ENCODE measurements at places on chromosomes 16 and 17.

DNA sequence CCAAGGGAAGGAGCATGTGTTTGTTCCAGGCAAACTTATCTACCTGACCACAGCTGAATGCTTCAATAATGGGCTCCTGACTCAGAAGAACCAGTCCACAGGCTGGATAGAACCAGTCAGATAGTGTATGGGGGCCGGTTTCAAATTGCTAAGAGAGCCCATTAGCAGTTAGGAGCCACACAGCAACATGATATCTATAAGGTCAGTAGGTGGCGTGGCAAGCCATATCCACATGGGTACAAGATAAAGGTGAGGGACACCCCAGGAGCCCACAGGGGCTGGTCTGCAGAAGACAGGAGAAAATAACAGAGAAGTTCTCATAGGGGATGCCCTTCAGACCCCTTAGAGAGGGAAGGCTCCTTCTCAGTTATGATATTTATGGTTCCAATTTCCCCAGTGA, 31.6 kb upstream of the CDRT15 start:
- no peak for DNase-seq

DNA sequence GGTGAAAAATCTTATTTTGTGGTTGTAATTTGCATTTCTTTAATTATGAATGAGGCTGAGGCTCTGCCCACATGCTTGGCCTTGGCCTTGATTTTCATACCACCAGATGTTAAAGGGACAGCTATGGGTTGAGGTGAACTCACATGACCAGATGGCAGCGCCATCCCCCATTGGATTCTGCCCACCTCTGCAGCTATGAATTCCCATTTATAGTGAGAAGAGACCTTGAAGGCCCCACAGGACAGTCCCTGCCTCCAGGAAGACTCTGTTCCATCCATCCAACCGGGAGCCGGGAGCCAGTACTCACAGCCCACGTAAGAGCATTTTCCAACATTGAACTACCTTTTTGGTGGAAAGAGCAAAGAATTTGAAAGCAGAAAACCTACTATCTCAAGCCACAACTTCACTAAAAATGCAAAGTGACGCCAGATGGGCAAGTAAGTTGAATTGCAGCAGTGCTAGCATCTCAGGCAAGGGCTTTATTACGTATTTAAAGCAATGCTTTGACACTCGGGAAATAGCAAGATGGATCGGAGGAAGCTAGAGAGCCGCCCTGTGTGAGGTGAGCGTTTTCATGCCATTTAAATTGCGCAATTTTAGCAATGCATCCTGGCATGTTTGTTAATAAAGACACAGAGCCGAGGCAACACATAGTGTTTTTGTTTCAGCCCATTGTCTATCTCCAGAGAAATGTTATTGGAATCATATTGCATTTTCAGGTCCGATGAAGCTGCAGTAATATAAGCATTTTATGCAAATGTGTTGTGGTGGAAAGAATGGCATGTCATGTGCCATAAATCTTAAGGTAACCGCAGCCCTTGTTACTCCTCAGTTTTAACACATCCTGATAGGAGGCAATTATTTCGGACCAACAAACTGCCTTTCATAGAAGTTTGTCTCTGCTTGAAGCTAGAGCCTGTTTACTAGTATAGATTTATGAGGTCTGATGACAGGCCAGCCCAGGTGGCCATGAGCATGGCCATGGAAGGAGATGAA, 273.4 kb upstream of the TNRC6C start:
- no peak for DNase-seq

DNA sequence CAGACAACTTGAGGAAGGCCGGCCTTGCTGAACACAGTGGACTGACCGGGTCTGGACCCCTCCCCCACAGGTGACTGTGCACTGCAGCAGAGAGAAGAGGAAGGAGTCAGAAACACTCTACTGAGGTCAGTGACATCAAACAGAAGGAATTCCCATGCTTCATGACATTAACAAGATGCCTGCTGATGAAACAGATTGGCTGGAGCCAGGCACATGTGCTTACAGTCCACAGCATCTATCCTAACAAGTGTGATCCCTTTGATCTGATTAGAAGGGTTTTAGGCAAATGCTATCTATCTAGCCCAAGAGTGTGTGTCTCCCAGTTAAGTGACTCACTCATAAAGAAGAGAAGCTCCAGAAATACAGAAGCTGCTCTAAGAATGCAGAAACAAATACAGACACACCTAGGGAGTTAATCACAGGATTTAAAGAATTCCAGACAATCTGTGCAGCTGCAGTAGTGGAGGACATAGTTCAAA, 90.2 kb downstream of the SYCE1L start:
- no peak for DNase-seq

DNA sequence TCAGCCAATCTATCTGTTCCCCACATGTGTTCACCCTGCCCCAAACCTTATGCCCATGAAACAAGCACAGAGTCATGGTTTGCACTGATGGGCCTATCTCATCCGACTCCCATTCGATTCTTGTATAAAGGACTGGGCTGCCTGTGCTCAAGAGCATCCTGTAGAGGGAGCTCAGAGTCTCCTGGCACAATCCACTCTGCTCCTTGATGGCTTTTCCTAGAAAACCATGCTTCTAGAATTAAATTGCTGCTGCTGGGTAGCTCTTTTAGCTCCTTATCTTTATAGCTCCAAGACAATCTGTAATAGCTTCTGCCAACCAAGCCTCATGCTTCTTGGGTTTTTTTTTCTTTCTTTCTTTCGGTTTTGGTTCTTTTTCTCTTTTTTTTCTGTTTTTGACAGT, 9.7 kb downstream of the ZNF19 start:
- no peak for DNase-seq

DNA sequence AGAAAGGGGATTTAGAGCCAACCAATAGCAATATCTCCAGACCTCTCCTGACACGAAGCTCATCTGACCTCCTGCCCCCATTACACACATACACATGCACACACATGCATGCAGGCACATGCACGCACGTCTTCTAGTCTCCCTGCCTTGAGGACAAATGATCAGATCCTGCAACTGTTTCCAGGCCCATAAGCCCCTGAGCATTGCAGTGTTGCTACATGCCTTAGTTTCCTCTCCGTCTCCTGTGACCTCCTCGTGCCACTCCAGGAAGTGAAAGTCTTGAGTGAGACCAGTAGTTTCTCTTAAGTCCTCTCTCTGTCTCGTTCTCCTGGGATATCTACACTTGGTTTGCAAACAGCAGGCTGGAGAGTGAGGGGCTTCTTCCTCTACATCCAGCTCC, 8.2 kb downstream of the CIITA start:
- DNase-seq: no peak

- DNase-seq: peak; percentile 95
Measured at GRCh38 chr17:2396568-2397246, 4.2 kb downstream of the MNT start.

DNA sequence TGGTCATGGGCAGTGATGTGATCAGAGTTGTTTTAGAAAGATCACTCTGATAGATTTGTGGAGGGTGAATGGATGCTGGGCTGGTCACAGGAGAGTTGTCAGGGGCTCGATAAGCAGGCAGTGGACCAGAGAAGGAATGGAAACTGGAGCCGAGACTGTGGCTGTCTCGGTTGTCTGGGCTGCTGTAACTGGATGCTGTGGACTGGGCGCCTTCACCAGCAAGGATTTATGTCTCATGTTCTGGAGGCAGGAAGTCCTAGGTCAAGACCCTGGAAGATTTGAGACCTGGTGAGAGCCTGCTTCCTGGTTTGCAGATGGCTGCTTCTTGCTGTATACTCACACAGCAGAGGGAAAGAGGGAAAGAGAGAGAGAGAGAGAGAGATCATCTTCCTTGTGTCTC, 203.6 kb downstream of the HS3ST4 start:
- DNase-seq: no peak

Data from femur (tissue), 1 donor.